ENCODE measurements at places on chromosomes 3 and 15. TPM values are rescaled to one million over a fixed set of nuclear protein-coding genes. Genes with fewer than 3 reads are reported as not detected.

AP3B2 gene
- total RNA-seq = 0.54 TPM

CLCN2 gene
- 4.0 TPM for total RNA-seq

IL17RE gene
- 3.6 TPM for total RNA-seq

GRK7 gene
- not detected for total RNA-seq

MUC20 gene
- total RNA-seq = 61.4 TPM

ITIH4 gene
- total RNA-seq = 0.13 TPM

TTLL13 gene
- total RNA-seq = not detected

PLA2G4E gene
- not detected for total RNA-seq

GREM1 gene
- 68.4 TPM for total RNA-seq

OXTR gene
- 2.0 TPM for total RNA-seq

HRG gene
- total RNA-seq = 0.13 TPM

EBLN2 gene
- total RNA-seq = 1.1 TPM

TRIM42 gene
- total RNA-seq = not detected

CCR3 gene
- not detected for total RNA-seq

SMCO1 gene
- not detected for total RNA-seq

KLHDC8B gene
- 6.4 TPM for total RNA-seq
